ENCODE measurements at places on chromosomes 7 and 10.

- DNase-seq = no peak
Observed at GRCh38 chr7:132492823-132493445, 83.3 kb downstream of the PLXNA4 start.

- no peak for DNase-seq
Observed at GRCh38 chr10:132390921-132391675, 5.9 kb upstream of the PWWP2B start.

DNA sequence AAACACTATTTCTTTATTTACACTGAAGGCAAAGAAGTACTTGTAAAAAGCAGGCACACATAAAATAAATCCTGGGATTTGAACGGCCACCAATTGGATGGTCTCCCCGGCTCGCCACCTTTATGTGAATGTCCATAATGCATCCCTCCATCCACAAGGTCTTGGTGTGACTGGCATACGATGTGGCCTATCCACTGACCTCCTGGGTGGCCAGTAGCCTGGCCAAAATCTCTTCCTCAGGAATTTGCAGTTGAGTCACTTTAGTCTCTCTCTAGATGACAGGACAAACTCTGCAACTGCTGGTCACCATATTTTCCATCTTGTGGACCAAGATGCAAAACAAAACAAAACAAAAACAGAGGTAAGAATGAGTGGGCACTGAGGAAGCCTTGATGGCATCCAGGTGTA, 39.1 kb downstream of the CDK1 start:
- DNase-seq = peak; percentile 64

GRCh38 chr7:134009314-134010110, 117.6 kb upstream of the LRGUK start:
- no peak for DNase-seq

DNA sequence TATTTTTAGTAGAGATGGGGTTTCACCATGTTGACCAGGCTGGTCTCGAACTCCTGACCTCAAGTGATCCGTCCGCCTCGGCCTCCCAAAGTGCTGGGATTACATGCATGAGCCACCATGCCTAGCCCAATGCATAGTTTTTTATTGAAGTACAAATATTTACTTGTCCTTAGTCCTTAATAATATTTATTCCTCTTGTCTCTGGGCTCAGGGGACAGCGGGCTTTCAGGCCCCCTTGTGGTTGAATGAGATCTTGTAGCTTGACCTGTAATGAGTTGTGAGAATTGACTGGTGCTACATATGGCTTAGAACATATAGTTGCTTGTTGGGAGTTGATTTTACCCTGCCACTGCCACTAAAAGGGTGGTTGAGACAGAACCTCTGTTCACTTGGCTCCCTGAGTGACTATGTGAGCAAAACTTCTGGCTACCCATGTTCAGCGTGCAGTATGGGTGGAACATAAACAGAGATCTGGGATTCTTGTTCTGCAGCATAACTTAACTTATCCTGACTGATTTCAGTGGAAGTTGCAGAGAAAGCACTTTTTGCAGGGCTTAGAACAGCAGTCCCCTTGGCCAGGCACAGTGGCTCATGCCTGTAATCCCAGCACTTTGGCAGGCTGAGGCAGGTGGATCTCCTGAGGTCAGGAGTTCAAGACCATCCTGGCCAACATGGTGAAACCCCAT, 14.9 kb downstream of the CCL26 start:
- peak; percentile 50 for DNase-seq

GRCh38 chr7:117152213-117153007, 170.4 kb downstream of the WNT2 start:
- DNase-seq = no peak

DNA sequence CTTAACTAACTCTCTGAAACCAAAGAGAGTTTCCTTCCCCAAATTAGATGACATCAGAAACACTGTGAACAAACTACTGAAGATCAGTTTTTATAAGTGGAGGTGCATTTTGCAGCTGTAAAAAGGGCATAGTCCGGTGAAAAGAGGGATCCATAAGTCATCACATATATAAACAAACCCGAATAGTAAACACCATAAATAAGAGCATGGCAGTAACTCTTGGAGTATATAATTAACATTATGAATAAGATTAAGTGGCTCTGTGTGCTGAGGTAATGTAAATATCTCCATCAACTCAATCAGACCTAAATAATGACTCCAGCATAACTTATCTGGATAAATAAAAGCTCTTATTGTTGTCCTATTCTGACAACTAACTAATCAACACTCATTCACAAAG, 43.0 kb upstream of the SHTN1 start:
- no peak for DNase-seq

DNA sequence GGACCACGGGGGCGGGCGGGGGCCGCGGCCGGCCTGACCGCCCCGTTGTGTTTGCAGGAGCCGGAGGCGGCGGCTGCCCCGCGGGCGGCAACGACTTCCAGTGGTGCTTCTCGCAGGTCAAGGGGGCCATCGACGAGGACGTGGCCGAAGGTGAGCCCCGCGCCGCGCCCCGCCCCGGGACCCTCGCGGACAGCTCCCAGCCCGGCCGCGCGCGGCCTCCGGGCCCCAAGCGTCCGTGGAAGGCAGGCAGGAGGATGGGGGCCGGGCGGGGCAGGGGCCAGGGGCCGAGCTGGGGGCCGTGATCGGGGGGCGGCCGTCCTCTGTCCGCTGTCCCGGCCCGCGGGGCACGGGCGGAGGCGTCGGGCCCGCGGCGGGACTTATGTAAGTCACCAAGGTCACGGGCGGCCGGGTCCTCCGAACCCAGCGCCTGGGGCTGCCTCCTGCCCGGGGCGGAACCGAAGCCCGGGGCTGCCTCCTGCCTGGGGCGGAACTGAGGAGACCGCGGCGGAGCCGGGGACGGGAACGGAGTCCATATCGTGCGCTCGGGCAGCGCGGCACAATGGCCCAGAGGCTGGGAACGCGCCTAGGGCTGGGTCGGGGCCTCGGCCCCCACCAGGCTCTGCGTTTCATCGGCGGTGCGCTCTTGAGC, 497 bp downstream of the PPP2R2D start:
- peak; percentile 11 for DNase-seq

GRCh38 chr7:141333459-141333858, 217.8 kb upstream of the AGK start:
- DNase-seq = peak; percentile 36

DNA sequence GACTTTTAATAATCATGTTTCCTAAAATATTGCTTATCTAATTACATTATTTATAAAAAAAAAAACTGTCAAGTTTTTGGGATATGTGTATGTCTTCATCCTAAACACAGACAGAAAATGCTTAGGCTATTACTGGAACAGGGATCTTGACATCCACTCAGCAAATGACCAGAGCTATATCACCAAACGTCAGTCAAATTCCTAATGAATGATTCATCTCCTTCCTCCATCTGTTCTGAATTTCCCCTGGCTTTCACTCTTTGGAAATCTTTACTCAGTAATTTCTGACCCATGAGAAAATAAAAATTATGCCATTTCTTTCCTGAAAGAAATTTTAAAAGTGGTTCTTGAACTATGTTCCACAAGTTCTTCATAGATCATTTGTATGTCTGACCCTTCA, 552.4 kb upstream of the KCND2 start:
- DNase-seq = peak; percentile 90

Data from RPMI7951 (cell line).